Right cardiac atrium (tissue), 5 donors: ENCODE measurements at places on chromosomes 16 and 17. TPM values are rescaled to one million over a fixed set of nuclear protein-coding genes. Genes with fewer than 3 reads are reported as not detected.

Gene OTOP2
- not detected for total RNA-seq

Gene KCNJ12
- total RNA-seq, result 10.0 TPM

Gene ACSM5
- total RNA-seq, result 2.8 TPM

Gene KRTAP4-6
- not detected for total RNA-seq

Gene FA2H
- not detected for total RNA-seq

Gene EPN3
- total RNA-seq, result 31.3 TPM

Gene TACO1
- 31.5 TPM for total RNA-seq

DNA sequence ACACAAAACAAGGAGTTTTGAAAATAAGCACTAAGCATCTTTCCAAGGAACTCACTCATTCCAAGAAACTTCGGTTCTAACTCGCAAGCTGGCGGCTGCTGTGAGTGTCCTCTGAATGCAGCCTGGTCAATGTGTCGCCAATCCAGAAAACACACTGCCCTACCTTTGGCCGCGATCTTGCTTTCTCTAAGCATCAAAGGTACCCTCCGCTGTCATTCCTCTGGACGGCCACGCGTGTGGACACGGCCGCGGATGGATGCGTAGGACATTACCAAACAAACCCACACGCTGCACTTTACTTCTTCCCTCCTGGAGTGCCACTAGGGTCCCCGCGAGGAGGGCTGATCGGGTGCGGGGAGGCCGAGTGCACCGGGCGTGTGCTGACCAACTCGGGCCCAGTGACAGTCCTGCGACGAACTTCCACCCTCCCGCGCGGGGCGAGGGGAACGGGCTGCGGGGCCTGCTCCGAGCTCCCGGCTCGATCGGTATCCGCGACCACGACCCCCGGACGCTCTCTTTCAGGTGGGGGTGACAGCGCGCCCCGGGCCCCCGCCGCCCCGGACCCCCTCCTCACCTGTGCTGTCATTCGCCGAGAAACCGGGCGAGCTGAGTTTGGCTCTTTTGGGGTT lies 1.1 kb downstream of the CREBBP start:
- DNase-seq, result peak; percentile 76

DNA sequence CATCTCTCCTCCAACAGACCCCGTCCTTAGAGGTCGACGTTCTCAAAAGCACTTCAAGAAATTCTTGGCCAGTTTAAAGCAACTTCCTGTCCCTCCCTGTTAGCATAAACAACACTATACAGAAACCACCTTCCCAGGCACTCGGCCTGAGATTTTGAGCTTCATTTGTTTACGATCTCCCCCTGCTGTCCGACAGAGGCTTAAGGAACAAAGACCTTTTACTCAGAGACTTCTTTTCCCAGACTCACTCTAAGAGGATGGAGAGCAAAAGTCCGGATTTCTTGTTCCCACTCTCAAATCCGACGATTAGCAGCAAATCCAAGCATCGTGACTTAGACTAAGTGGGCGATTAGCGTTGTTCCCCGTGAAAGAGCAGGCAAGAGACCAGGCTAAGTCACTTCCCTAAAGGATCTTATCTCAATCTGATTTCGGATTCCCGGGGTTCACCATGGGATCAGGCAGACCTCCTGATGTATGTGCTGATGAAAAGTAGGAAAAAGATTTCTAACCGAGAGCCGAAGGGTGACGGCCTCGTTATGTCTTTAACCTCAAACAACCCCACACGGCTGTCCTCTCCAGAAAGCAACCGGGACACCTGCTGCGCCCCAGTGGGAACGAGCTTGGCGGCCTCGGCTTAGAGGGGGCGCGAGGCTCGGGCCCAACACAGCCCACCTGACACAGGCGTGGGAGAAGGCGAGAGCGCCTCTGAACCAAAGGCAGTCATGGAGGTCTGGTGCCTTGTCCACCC lies 598 bp downstream of the INPP5K start:
- DNase-seq, result no peak

GRCh38 chr16:88812513-88813268 lies 963 bp upstream of the APRT start:
- DNase-seq, result peak; percentile 75

DNA sequence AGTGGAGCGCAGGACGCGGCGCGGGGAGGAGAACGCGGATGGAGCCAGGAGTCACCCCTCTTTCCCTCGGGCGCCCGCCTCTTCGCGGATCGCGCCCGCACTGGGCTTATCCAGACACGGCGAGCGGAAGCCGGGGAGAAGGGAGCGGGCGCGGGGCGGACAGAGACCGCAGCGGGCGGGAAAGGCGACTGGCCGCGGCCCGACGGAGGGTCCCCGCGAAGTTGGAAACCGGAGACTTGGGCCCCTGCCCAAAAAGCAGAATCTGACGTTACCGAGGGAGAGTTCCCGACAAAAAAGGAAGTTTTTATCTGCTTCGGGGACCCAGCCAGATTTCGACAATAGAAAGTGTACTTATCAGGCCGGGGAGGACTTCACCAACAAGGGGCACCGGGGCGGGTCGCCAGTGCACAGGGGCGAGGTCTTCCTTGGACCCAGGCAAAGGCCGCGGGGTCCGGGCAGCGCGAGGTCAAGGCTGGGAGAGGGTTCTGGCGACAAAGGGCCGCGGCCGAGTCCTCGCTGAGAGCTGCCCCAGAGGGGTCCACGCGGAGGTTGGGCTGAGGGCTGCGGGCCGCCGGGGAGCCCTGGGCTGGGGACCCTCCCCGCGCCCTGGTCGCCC lies 519 bp downstream of the ST6GALNAC2 start:
- peak; percentile 74 for DNase-seq

DNA sequence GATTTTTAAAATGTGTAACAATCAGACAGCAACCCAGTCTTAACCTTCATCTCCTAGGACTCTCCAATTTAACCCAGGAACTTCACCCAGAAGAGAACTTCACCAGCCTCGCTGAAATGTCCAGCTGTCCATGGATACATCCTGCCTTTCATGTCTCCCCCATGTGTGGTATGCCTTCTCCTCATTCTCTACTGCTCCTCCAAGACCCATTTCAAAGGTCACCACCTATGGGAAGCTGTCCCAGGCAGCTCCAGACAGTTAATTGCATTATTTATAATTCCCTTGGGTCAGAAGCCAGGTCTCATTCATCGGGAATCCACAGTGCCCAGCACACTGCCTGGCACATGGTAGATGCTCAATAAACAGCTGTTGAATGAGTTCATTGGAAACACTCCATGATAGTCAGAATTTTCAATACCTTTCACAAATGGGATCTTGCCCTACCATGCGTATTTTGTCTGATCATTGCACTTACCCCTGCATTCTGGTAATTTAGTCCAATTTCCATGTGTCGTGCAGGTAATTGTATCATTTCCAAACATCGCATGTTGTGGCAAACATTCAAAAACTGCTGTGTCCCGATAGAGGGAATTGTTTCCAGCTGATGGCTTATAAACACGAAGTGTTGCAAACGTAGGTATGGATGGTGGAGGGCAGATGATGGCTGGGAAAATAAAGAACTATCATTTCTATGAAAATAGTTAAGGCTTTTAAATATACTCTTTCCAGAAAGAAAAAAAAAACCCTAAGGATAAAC lies 9.0 kb downstream of the APOH start:
- no peak for DNase-seq

GRCh38 chr16:65212240-65212639 lies 90.4 kb upstream of the CDH11 start:
- DNase-seq, result no peak

DNA sequence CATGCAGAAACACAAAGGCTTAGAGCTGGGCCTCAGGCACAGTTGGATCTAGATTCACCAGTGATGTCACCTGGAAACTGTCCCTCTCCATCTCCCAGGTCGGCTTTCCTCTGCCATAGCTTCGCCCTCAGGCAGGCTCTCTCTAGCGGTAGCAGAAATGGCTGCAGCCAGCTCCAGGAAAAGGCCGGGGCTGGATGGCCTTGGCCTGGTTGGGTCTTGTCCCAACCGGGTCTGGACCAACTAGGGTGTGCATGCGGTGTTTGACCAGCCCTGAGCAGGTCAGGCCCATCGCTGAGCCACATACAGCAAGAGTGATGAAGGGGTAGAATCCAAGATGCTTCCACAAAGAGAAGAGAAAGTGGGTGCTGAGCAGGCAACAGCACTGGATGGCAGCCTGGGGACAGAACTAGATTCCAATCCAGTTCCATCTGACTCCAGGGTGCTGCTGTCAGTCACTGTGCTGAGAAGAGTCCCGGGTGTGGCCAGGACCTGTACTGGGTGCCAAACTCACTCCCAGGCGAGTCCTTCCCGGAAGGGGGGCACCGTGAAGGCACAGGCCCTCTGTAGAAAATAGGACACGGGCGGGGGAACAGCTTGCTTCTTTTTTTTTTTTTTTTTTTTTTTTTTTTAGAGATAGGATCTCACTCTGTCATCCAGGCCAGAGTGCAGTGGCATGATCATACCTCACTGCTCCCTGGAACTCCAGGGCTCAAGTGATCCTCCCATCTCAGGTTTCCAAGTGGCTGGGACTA lies 51.8 kb downstream of the SOCS3 start:
- DNase-seq, result no peak
